Mesothelial cell of epicardium (in vitro differentiated cells): ENCODE measurements at places on chromosomes 2 and 18. TPM values are rescaled to one million over a fixed set of nuclear protein-coding genes. Genes with fewer than 3 reads are reported as not detected.

The PAX3 gene
- total RNA-seq: 0.25 to 0.41 TPM in 2 of 3 replicates, not detected in the other

The STRN gene
- total RNA-seq: 24.9 to 26.6 TPM (median 25.7 TPM) in 3 replicates

The LBH gene
- 41.0 to 48.8 TPM (median 44.5 TPM) in 3 replicates for total RNA-seq

The NPPC gene
- total RNA-seq: 0.72 to 0.80 TPM (median 0.73 TPM) in 3 replicates

The KLHL41 gene
- total RNA-seq: 0.41 to 0.66 TPM (median 0.56 TPM) in 3 replicates

The CRYGD gene
- total RNA-seq: not detected in 3 replicates

The EML6 gene
- total RNA-seq: 0.93 to 2.3 TPM (median 2.1 TPM) in 3 replicates

The KCMF1 gene
- 62.2 to 63.9 TPM (median 63.5 TPM) in 3 replicates for total RNA-seq

The ZNF385B gene
- total RNA-seq: 0.11 to 0.20 TPM in 2 of 3 replicates, not detected in the other

The PROKR1 gene
- total RNA-seq: 0.09 to 0.14 TPM (median 0.11 TPM) in 3 replicates

The MROH2A gene
- total RNA-seq: not detected in 3 replicates

The CYP27C1 gene
- total RNA-seq: 4.0 to 4.5 TPM (median 4.1 TPM) in 3 replicates

The POLR1A gene
- total RNA-seq: 59.8 to 64.4 TPM (median 61.6 TPM) in 3 replicates

The FAP gene
- total RNA-seq: 47.1 to 59.6 TPM (median 50.5 TPM) in 3 replicates

The C1QL2 gene
- not detected in 3 replicates for total RNA-seq

The SCG2 gene
- total RNA-seq: 2.0 to 2.3 TPM (median 2.0 TPM) in 3 replicates

The ERMN gene
- total RNA-seq: not detected in 3 replicates

The ALPP gene
- not detected in 3 replicates for total RNA-seq

The SCN1A gene
- 0.66 to 1.9 TPM (median 1.6 TPM) in 3 replicates for total RNA-seq

The PPP1R1C gene
- total RNA-seq: 5.8 to 6.8 TPM (median 6.3 TPM) in 3 replicates

The SPAG16 gene
- total RNA-seq: 31.0 to 35.9 TPM (median 35.1 TPM) in 3 replicates

The SLC23A3 gene
- total RNA-seq: 1.6 to 2.6 TPM (median 1.7 TPM) in 3 replicates

The RBM43 gene
- total RNA-seq: 7.1 to 7.3 TPM (median 7.2 TPM) in 3 replicates

The DYSF gene
- 0.96 to 2.1 TPM (median 1.4 TPM) in 3 replicates for total RNA-seq

The CD8A gene
- 0.31 to 0.38 TPM (median 0.36 TPM) in 3 replicates for total RNA-seq

The MC5R gene
- not detected in 3 replicates for total RNA-seq

The SKA1 gene
- total RNA-seq: 5.0 to 5.9 TPM (median 5.5 TPM) in 3 replicates

The IMP4 gene
- total RNA-seq: 41.7 to 46.9 TPM (median 46.9 TPM) in 3 replicates

The CYS1 gene
- 1.3 to 1.4 TPM (median 1.3 TPM) in 3 replicates for total RNA-seq

The ARL4C gene
- total RNA-seq: 18.4 to 21.4 TPM (median 20.7 TPM) in 3 replicates

The DSG2 gene
- total RNA-seq: 98.0 to 102 TPM (median 98.4 TPM) in 3 replicates

The PHOSPHO2 gene
- total RNA-seq: 9.4 to 13.1 TPM (median 10.5 TPM) in 3 replicates

The INHA gene
- 3.0 to 3.7 TPM (median 3.6 TPM) in 3 replicates for total RNA-seq

The RGPD4 gene
- total RNA-seq: 0.18 to 0.29 TPM (median 0.23 TPM) in 3 replicates

The SCLY gene
- total RNA-seq: 19.9 to 21.5 TPM (median 20.4 TPM) in 3 replicates

The B3GNT7 gene
- total RNA-seq: 5.2 to 7.0 TPM (median 5.6 TPM) in 3 replicates
